ENCODE measurements at places on chromosomes 11 and 22. TPM values are rescaled to one million over a fixed set of nuclear protein-coding genes. Genes with fewer than 3 reads are reported as not detected.

IFITM10 gene
- total RNA-seq: 0.95 TPM

CCDC85B gene
- total RNA-seq: 81.3 TPM

SLC22A6 gene
- not detected for total RNA-seq

CRYBA4 gene
- total RNA-seq: not detected

ANGPTL5 gene
- total RNA-seq: not detected

SYCE3 gene
- total RNA-seq: not detected

CHRM1 gene
- total RNA-seq: not detected

NAV2 gene
- 0.42 TPM for total RNA-seq

C11orf16 gene
- total RNA-seq: not detected

GRCh38 chr11:24298146-24298545, 198.7 kb upstream of the LUZP2 start:
- H3K27me3 ChIP-seq: no peaks in the 10 kb centered on the region
- no peak for DNase-seq
- H3K4me3 ChIP-seq: no peak overlapping the region
- H3K36me3 ChIP-seq: no peaks in the 10 kb centered on the region

GRCh38 chr11:77410076-77410827, 63.6 kb downstream of the PAK1 start:
- H3K4me3 ChIP-seq: no peak overlapping the region
- H3K36me3 ChIP-seq: no peaks in the 10 kb centered on the region
- no peak overlapping the region for H3K27ac ChIP-seq
- no peak for DNase-seq

- H3K4me1 ChIP-seq: peaks cover 17% of the 10 kb centered on the region
- no peaks in the 10 kb centered on the region for H3K27me3 ChIP-seq
- DNase-seq: peak; percentile 32
Observed at GRCh38 chr11:115222218-115222862, 281.9 kb downstream of the CADM1 start.

- H3K4me3 ChIP-seq: no peak overlapping the region
- H3K27ac ChIP-seq: peak overlapping the region; percentile 18
- H3K27me3 ChIP-seq: no peaks in the 10 kb centered on the region
- no peak for DNase-seq
- H3K36me3 ChIP-seq: peaks cover 13% of the 10 kb centered on the region
- H3K4me1 ChIP-seq: peaks cover 35% of the 10 kb centered on the region
Observed at GRCh38 chr22:40436505-40437431, 66.4 kb downstream of the SGSM3 start.

DNA sequence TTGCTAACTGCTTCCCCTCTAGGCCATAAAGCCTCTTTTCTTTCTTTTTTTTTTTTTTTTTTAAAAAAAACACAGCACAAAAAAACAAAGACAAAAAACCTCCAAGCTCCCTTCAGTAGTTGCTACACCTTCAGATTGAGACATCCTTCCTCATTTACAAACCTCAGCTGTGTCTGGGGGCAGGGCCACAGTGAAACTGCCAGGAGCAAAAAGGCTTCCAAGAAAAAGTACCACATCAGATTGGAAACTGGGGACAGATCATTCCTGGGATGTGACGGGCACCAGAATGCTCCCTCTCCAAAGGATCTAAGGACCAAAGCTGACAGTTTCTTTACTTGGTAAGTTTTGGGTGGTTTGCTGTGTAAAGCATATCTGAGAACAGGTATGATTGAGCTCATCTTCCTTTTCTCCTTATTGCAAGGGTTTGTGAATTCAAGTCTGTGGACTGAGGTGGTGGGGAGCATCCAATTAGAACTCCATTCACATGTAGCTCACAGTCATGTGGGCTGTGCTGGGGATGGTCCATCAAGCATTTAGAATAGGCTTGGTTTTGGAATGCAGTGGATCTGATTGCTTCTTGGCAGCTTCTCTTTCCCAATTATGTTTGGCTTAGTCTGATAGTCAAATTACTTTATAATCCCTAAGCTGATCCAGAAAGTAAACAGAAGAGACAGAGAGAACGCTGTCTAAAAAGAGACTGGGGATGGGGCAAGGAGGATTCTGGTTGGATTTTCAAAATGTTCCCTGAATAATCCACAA, 705 bp downstream of the BBOX1 start:
- H3K27ac ChIP-seq: no peak overlapping the region
- H3K27me3 ChIP-seq: no peaks in the 10 kb centered on the region
- no peak for DNase-seq
- no peaks in the 10 kb centered on the region for H3K4me1 ChIP-seq
- no peak overlapping the region for H3K4me3 ChIP-seq

- H3K36me3 ChIP-seq: no peaks in the 10 kb centered on the region
- H3K27me3 ChIP-seq: no peaks in the 10 kb centered on the region
- no peak overlapping the region for H3K27ac ChIP-seq
- no peaks in the 10 kb centered on the region for H3K4me1 ChIP-seq
Observed at GRCh38 chr22:47625531-47626427, 863.3 kb downstream of the TBC1D22A start.

- H3K27me3 ChIP-seq: no peaks in the 10 kb centered on the region
- no peak overlapping the region for H3K4me3 ChIP-seq
- H3K36me3 ChIP-seq: no peaks in the 10 kb centered on the region
- no peak overlapping the region for H3K27ac ChIP-seq
Observed at GRCh38 chr11:5486003-5486402, 2.5 kb upstream of the OR52D1 start.

DNA sequence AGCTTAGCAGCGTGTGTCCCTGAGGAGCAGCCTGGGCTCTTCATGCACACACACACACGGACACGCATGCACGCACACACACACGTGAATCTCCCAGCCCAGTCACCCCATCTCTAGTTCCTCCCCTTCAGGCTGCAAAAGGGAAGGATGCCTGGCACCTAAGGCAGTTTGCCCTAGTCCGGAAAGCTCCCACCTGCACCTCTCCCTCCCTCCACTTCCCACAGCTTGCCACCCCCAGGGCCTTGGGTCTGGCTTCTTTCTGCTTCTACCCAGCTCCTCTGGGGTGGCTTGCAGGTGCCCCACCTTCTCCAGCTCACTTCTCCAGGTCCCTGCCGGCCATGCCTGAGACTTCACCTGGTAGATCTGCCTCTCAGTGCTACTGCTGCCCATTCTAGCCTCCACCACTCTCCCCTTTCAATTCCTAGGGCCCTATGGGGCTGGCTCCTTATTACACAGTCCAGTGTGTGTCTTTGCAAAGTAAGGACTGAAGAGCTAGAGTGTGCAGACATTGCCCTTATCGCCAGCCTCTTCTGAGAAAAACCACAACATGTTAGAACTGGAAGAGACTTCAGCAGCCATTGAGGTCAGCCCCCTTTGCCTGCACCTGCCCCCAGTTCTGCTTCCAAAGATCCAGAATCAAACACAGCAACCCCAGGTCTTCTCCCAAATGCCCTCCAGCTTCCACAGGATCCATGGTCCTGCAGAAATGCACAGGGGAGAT, 33.5 kb upstream of the CHST1 start:
- H3K27me3 ChIP-seq: no peaks in the 10 kb centered on the region
- H3K4me3 ChIP-seq: no peak overlapping the region
- no peak for DNase-seq
- H3K4me1 ChIP-seq: no peaks in the 10 kb centered on the region

DNA sequence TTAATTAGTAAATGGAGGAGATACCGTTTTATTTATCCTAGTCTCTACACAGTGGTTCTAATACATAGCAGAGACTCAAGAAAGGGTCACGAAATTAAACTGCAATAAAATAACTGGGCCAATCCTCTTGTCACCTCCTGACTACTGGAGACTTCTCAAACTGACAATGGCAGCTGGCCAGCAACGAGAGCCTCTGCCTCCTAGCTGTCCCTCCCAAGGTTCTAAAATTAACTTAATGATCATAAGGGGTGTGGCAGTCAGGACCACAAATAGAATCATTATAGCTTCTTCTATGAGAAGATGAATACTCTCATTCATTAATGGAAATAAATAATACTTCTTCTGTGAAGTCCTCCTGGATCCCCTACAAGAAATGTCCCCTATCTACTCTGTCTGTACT, 63.8 kb upstream of the APOA1 start:
- DNase-seq: no peak
- H3K27ac ChIP-seq: no peak overlapping the region
- no peak overlapping the region for H3K4me3 ChIP-seq
- H3K27me3 ChIP-seq: no peaks in the 10 kb centered on the region
- H3K4me1 ChIP-seq: peaks cover 15% of the 10 kb centered on the region

GRCh38 chr11:78753297-78753696, 178.6 kb upstream of the NARS2 start:
- H3K36me3 ChIP-seq: no peaks in the 10 kb centered on the region
- no peak overlapping the region for H3K27ac ChIP-seq
- no peak overlapping the region for H3K4me3 ChIP-seq
- no peaks in the 10 kb centered on the region for H3K4me1 ChIP-seq

DNA sequence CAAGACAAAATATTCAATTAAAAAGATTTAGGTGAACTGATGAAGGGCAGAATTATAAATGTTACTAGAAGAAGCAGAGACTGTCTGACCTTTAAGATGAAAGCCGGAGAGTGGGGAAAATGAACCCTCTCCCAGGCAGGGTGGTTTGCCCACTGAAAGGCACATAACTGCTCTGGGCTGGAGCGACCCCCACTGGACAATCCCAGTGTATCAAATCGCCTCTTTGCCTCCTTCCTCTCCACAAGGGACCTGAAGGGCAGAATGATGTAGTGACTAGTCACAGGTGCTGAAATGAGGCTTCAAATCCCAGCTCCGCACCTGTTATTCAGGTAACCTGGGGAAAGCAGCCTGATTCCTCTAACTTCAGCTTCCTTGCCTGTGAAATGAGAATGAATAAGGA, 69.0 kb downstream of the EFCAB6 start:
- no peak overlapping the region for H3K4me3 ChIP-seq
- H3K27ac ChIP-seq: no peak overlapping the region
- H3K4me1 ChIP-seq: no peaks in the 10 kb centered on the region

GRCh38 chr11:83475760-83476159, 189.6 kb upstream of the CCDC90B start:
- H3K36me3 ChIP-seq: no peaks in the 10 kb centered on the region
- no peak overlapping the region for H3K27ac ChIP-seq
- H3K4me3 ChIP-seq: no peak overlapping the region
- no peaks in the 10 kb centered on the region for H3K4me1 ChIP-seq
- H3K27me3 ChIP-seq: no peaks in the 10 kb centered on the region

GRCh38 chr11:109853156-109853776, 239.9 kb upstream of the ZC3H12C start:
- no peak overlapping the region for H3K4me3 ChIP-seq
- H3K36me3 ChIP-seq: no peaks in the 10 kb centered on the region
- no peaks in the 10 kb centered on the region for H3K27me3 ChIP-seq
- DNase-seq: no peak
- no peaks in the 10 kb centered on the region for H3K4me1 ChIP-seq
- H3K27ac ChIP-seq: no peak overlapping the region

GRCh38 chr11:330694-331357, 10.2 kb upstream of the IFITM3 start:
- no peak for DNase-seq
- H3K36me3 ChIP-seq: no peaks in the 10 kb centered on the region
- H3K27me3 ChIP-seq: no peaks in the 10 kb centered on the region
- H3K27ac ChIP-seq: peak overlapping the region; percentile 72
- peaks cover 45% of the 10 kb centered on the region for H3K4me1 ChIP-seq

- DNase-seq: no peak
- H3K4me1 ChIP-seq: no peaks in the 10 kb centered on the region
- H3K27ac ChIP-seq: no peak overlapping the region
- no peak overlapping the region for H3K4me3 ChIP-seq
Observed at GRCh38 chr11:44842220-44842619, 108.5 kb downstream of the TP53I11 start.

- H3K4me1 ChIP-seq: no peaks in the 10 kb centered on the region
- DNase-seq: no peak
- no peaks in the 10 kb centered on the region for H3K36me3 ChIP-seq
- H3K4me3 ChIP-seq: no peak overlapping the region
Observed at GRCh38 chr11:102685338-102685737, 20.2 kb downstream of the MMP27 start.

All from CD8-positive, alpha-beta memory T cell (primary cell).